Large intestine (tissue), 12 donors: ENCODE measurements at places on chromosomes 4 and X. TPM values are rescaled to one million over a fixed set of nuclear protein-coding genes. Genes with fewer than 3 reads are reported as not detected.

Gene DTHD1
- polyA plus RNA-seq: 0.16 TPM

- DNase-seq: peak; percentile 44
These were observed 77.1 kb downstream of the TBCK start for GRCh38 chr4:106238820-106239420.

DNA sequence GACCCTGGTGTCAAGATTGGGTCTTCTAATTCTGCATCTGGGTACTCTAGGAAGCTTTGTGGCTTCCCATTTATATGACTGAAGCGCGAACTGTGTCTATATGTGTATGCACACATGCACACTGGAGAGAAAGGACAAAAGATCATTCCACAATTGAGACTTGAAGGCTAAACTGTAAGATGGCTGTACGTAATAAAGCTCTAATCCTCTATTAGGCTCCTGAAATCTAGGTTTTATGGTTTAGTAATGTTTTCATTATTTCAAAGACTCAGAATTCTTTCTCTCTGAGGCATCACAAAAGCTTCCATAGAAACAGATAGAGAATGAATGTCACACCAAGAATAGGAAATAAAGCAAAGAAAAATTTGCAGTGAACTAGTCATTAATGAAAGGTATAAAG lies 320.7 kb upstream of the FTHL17 start:
- no peak for DNase-seq

GRCh38 chrX:121151293-121151692 lies 103.9 kb downstream of the GLUD2 start:
- no peak for DNase-seq

- DNase-seq: no peak
These were observed 272.2 kb upstream of the EMCN start for GRCh38 chr4:100789991-100790390.

- no peak for DNase-seq
These were observed 393 bp downstream of the SH3KBP1 start for GRCh38 chrX:19886883-19887531.

- DNase-seq: no peak
These were observed 217.8 kb upstream of the HCCS start for GRCh38 chrX:10893366-10893765.

- DNase-seq: no peak
These were observed 86.7 kb downstream of the PTTG2 start for GRCh38 chr4:38046727-38047489.

DNA sequence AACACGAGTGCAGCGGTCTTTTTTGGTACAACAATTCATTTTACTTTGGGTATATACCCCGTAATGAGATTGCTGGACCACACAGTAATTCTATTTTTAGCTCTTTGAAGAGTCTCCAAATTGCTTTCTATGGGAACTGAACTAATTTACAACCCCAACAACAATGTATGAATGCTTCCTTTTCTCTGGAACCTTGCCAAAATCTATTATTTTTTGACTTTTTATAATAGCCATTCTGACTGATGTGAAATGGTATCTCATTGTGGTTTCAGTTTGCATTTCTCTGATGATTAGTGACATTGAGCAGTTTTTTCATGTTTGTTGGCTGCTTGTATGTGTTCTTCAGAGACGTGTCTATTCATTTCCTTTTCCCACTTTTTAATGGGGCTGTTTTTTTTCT lies 240.8 kb downstream of the STK32B start:
- DNase-seq: no peak
